H1 (cell line): ENCODE measurements at places on chromosomes 12 and 14. TPM values are rescaled to one million over a fixed set of nuclear protein-coding genes. Genes with fewer than 3 reads are reported as not detected.

The PRR4 gene
- total RNA-seq = 2.0 TPM in 1 of 2 replicates, not detected in the other

DNA sequence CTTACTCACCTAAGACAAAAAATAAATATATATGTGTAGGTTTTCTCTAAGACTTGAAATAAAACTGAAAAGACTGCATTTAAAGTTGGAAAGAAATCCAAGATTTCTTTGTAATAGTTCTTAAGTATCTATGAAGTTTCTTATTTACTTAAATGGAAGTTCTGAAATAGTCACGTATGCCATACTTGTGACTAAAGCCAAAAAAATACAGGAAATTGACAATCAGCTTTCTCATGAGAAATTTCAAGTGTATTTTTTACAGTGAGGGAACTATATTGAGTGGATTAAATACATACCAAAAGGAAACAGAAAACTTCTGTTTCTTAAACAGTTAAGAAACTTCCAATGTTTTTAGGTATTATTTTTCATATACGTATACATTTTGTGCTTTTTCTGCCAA is 188.1 kb downstream of the DPY19L2 start:
- no peak for DNase-seq
- H3K4me3 ChIP-seq = no peak overlapping the region
- H3K4me1 ChIP-seq = no peaks in the 10 kb centered on the region
- no peaks in the 10 kb centered on the region for H3K36me3 ChIP-seq

The KHNYN gene
- total RNA-seq = 22.1 and 22.3 TPM in 2 replicates

DNA sequence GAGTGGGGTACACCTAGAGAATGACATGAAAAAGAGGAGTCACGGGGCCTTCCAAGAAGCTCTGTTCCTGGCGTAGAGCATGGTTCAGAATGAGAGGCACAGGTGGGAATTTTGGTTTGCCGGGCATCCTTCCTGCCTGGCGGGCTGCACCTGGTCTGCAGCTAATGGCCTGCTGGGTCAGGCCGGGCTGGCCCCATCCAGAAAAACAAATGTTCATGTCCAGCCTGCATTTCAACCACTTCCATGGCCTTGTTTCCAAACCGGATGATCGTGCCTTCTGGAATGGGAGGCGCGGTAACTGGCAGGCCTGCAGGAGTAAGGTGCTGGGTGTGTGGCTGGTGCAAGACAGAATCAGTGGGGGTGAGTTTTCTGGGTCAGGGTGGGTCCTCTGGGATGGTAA is 14.4 kb downstream of the TEAD4 start:
- DNase-seq = no peak
- peaks cover 15% of the 10 kb centered on the region for H3K4me1 ChIP-seq
- no peak overlapping the region for H3K4me3 ChIP-seq
- H3K27ac ChIP-seq = no peak overlapping the region
- no peaks in the 10 kb centered on the region for H3K36me3 ChIP-seq

The HSP90AA1 gene
- 846 and 878 TPM in 2 replicates for total RNA-seq

DNA sequence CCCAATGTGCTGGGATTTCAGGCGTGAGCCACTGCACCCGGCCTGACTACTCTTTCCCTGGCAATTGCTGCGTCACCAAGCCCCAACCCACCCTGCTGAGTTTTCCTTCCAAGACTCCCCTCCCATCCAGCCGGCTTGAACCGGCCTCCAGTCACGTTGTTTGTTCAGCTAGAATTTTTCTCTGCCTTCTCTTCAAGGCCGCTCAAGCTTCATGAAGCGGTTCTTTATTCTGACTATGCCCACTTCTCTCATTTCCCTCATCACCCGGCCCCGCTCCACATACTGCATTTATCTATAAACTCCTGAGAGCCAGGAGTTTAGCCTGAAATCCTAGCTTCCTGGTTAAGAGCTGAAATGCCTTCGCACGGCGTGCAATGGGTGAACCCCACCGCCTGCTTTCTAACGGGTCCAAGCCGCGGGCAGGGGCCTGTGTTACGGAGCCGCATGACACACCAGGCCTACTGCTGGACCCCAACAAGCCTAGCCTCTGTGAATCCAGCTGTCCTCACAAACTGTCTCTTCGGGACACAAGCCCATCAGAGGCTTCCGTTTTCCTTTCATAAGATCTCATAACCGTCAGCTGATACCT is 999 bp upstream of the DCAF4 start:
- no peaks in the 10 kb centered on the region for H3K4me1 ChIP-seq
- peaks cover 9% of the 10 kb centered on the region for H3K27me3 ChIP-seq
- H3K27ac ChIP-seq = no peak overlapping the region

DNA sequence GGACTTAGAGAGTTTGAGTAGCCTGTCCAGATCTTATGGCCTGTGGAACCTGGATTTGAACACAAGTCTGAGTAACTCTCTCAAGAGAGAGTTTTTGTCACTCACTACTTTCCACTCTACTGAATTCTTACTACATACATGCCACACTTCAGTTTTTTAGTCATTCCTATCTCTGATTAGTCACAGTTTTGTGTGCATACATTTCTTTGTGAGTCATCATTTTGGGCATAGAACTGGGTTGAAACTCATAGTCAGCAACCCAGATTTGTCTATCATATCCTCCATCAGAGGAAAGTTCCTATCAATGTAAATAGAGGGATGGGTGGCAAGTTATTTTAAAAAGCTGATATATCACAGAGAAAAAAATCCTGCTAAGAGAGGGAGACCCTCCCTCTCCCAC is 42.9 kb downstream of the FLRT2 start:
- H3K27ac ChIP-seq = no peak overlapping the region
- no peaks in the 10 kb centered on the region for H3K27me3 ChIP-seq
- no peak overlapping the region for H3K4me3 ChIP-seq
- no peak for DNase-seq
- no peaks in the 10 kb centered on the region for H3K36me3 ChIP-seq

GRCh38 chr12:71069311-71069710 is 88.5 kb downstream of the TSPAN8 start:
- no peak overlapping the region for H3K4me3 ChIP-seq
- H3K36me3 ChIP-seq = no peaks in the 10 kb centered on the region
- DNase-seq = no peak
- no peaks in the 10 kb centered on the region for H3K27me3 ChIP-seq
- no peaks in the 10 kb centered on the region for H3K4me1 ChIP-seq
- no peak overlapping the region for H3K27ac ChIP-seq

The NTN4 gene
- total RNA-seq = 1.3 and 1.7 TPM in 2 replicates

DNA sequence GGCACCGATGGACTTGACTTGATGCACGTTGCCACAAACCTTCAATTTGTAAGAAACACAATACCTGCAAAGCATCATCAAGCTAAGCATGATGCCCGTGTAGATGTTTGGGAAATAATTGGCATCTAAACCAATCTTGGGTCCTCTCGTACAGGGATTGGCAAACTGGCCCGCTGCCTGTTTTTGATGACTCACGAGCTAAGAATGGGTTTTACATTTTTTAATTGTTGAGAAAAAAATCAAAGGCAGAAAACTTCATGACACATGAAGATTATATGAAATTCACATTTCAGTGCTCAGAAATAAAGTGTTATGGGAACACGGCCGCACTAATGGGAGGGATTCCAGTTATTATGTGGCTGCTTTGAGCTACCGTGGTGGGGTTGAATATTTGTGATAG is 10.9 kb downstream of the MTA1 start:
- peaks cover 5% of the 10 kb centered on the region; the same call in 1 of the 2 replicates for H3K4me1 ChIP-seq
- H3K36me3 ChIP-seq = peaks cover under 1% of the 10 kb centered on the region; the same call in 1 of the 2 replicates
- no peak for DNase-seq
- H3K4me3 ChIP-seq = no peak overlapping the region
- H3K27ac ChIP-seq = no peak overlapping the region

The PRPH gene
- total RNA-seq = 0.96 and 1.4 TPM in 2 replicates

The CIDEB gene
- total RNA-seq = not detected in 2 replicates

- no peak overlapping the region for H3K27ac ChIP-seq
- no peak for DNase-seq
- no peaks in the 10 kb centered on the region for H3K36me3 ChIP-seq
Measured at GRCh38 chr12:73656375-73656774, 881.3 kb upstream of the ATXN7L3B start.

DNA sequence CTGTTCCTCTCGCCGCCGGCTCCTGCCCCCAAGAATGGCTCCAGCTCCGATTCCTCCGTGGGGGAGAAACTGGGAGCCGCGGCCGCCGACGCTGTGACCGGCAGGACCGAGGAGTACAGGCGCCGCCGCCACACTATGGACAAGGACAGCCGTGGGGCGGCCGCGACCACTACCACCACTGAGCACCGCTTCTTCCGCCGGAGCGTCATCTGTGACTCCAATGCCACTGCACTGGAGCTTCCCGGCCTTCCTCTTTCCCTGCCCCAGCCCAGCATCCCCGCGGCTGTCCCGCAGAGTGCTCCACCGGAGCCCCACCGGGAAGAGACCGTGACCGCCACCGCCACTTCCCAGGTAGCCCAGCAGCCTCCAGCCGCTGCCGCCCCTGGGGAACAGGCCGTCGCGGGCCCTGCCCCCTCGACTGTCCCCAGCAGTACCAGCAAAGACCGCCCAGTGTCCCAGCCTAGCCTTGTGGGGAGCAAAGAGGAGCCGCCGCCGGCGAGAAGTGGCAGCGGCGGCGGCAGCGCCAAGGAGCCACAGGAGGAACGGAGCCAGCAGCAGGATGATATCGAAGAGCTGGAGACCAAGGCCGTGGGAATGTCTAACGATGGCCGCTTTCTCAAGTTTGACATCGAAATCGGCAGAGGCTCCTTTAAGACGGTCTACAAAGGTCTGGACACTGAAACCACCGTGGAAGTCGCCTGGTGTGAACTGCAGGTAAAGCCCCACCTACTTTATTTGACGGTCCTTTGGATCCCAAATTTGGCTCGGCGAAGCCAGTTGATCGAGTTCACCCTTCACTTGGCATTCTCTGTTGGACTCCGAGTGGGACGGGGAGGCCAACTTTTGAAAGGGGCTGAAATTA is 1.5 kb downstream of the WNK1 start:
- no peak overlapping the region for H3K27ac ChIP-seq
- H3K36me3 ChIP-seq = no peaks in the 10 kb centered on the region
- H3K27me3 ChIP-seq = no peaks in the 10 kb centered on the region
- H3K4me1 ChIP-seq = peaks cover 3% of the 10 kb centered on the region
- DNase-seq = peak; percentile 58

- no peaks in the 10 kb centered on the region for H3K36me3 ChIP-seq
- no peaks in the 10 kb centered on the region; the same call in 1 of the 2 replicates for H3K4me1 ChIP-seq
- DNase-seq = no peak
Measured at GRCh38 chr14:74596741-74597450, 15.1 kb downstream of the LTBP2 start.
